ENCODE measurements at places on chromosomes 6 and 20. TPM values are rescaled to one million over a fixed set of nuclear protein-coding genes. Genes with fewer than 3 reads are reported as not detected.

- DNase-seq = peak; percentile 10
Measured at GRCh38 chr20:24488800-24489175, 19.4 kb downstream of the SYNDIG1 start.

DNA sequence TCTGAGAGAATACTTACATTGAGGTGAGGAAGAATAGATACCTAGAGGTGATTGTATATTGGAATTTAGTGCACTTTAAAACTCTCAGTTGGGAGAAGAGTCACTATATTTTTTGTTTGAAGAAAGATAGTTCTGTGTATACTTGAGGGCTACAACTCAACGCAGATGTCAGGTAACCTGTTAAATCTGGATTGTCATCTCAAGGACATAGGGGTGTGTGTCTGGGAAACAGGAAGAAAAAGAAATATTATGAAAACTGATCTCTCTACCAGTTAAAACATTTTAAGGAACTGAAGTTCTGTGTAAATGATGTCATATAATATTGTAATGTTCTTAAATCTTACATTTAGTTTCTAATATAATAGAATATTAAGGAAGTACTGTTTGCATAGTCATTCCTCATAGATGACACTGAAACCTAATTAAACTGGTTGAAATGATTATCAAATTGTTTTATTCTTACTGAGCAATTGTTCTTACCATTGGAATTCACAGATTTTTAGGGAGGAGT, 86.2 kb downstream of the SMAP1 start:
- no peak for DNase-seq

Gene MAN1A1
- 1.9 TPM for total RNA-seq

Gene SIRPG
- not detected for total RNA-seq

GRCh38 chr20:3420211-3420707, 12.8 kb upstream of the DNAAF9 start:
- no peak for DNase-seq

GRCh38 chr20:17568972-17569521, 828 bp upstream of the DSTN start:
- peak; percentile 77 for DNase-seq

Gene TASP1
- total RNA-seq = 8.8 TPM

DNA sequence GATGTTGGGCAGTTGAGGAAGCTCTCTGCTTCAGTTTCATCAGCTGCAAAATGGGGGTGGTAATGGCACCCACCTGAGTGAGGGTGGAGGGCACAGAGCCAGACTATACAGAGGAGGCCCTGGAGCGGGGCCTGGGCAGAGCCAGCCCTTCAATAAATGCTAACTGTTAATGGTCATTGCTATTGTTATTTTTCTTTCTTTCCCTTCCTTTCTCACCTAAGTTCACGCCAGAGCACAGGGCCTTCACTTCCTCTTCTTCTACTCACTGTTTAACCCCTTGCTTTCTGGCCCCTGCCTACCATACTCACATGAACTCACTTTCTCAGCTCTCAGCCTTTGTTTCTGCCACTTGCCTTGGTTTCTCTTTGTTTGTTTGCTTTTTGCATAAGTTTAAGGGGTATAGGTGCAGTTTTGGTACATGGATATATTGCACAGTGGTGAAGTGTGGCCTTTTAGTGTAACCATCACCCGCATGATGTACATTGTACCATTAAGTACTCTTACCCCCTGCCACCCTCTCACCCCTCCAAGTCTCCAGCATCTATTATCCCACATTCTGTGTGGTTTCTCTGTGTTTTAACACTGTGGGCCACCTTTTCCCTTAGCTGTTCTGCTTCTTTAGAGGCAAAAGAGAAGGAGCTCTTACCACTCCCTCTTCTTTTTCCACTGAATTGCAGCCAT, 7.5 kb upstream of the RREB1 start:
- DNase-seq = no peak

Gene OLIG3
- total RNA-seq = 0.22 TPM

GRCh38 chr20:63536997-63537524, at the start of gene PTK6:
Gene PTK6, minus strand, starts transcription at chr20:63537376. Its CDS starts 62 bp downstream, at chr20:63537314.
- no peak for DNase-seq

Gene SFTA2
- not detected for total RNA-seq

Gene MGME1
- 47.7 TPM for total RNA-seq

Gene ESR1
- not detected for total RNA-seq

- DNase-seq = no peak
Measured at GRCh38 chr20:47127999-47128398, 228.5 kb downstream of the ZMYND8 start.

GRCh38 chr6:33861722-33862121, 57.9 kb upstream of the MLN start:
- DNase-seq = no peak

- no peak for DNase-seq
Measured at GRCh38 chr6:161056451-161056850, 64.9 kb downstream of the MAP3K4 start.

GRCh38 chr6:168292826-168293225, 26.8 kb downstream of the DACT2 start:
- DNase-seq = no peak

Gene GTSF1L
- total RNA-seq = not detected

- DNase-seq = no peak
Measured at GRCh38 chr6:492816-493414, 101.4 kb downstream of the IRF4 start.

Gene MMP24
- total RNA-seq = 23.0 TPM

DNA sequence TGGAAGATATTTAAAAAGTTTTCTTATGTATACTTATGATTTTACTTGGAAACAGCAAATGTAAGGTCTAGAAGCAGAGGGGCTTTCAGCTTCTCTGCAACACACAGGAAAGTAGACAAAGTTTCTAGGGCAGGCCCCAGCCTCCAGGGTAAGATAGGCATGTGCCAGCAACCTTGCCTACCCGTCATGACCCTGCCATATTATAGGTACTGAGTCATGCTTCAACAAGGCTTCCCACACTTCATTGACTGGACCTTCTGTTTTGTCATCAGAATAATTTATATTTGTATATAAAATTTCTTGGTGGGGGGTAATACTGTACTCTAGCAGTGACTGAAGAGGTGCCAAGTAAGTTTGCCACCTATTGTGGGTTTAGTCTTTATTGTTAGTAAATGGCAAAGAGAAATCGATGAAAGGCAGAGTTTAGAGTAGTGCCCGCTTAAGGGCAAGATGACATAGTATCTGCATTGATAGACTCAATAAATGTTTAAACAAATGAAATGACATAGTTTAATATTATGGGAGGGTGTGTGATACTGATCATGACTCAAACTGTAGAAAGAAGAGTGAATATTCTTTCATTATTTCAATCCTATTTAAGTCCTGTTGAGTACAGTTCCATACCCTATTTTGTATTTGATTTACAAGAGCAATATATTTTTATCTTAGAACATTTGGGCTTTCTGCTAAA, 95.6 kb downstream of the JARID2 start:
- no peak for DNase-seq

DNA sequence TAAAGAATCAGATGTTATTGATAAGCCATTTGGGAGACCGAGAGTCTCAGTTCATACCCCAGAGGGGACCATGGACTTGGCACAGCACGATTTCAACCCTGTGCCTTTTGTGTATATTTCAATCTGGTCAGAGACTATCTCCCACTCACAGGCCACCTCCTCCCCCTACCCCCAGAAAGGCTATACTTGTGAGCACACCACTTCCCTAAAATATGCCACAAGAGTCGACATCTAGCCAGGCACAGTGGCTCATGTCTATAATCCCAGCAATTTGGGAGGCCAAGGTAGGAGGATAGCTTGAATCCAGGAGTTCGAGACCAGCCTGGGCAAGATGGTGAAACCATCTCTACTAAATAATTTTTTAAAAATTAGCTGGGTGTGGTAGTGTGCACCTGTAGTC, 13.6 kb upstream of the TCF15 start:
- DNase-seq = no peak

GRCh38 chr20:62788607-62789006, 7.7 kb upstream of the MRGBP start:
- no peak for DNase-seq

GRCh38 chr20:33773412-33774089, 37.6 kb upstream of the CHMP4B start:
- no peak for DNase-seq

DNA sequence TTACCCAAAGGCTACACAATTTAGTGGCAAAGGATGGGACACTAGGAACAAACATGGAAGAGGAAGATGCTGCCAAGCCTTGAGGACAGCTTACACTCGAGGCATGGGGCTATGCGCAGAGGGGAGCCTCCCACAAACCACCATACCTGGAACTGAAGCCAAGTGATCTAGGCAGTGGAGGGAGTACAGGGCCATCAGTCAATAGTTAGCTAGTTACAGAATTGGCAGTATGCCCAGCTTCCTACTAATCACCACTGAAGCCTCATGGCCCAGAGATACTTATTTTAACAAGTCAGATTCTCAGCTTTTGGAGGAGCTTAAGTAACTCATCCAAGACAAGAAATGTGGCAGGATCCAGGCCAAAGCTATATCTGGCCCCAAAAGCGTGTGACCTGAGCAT, 226.6 kb upstream of the MOCS1 start:
- no peak for DNase-seq

Gene KIF6
- 0.88 TPM for total RNA-seq

DNA sequence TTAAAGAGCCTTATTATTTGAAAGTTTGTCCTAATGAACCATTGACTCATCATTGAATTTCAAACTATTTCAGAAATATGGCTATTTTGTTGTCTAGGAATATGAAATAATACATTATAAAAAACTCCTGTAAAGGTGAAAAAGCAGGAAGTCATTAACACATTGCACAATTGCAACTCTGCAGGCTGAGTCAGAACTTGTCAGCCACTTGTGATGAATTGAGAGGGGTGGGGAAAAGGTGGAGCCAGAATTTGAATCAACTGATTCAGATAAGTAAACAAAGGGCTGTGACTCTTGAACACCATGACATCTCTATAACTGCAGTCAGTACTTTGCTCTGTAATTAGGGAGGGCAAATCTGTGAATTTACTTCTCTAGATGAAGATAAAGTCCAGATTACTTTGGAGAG, 6.0 kb downstream of the C6orf141 start:
- DNase-seq = no peak

GRCh38 chr20:63262836-63263235, 8.6 kb upstream of the NKAIN4 start:
- DNase-seq = no peak

DNA sequence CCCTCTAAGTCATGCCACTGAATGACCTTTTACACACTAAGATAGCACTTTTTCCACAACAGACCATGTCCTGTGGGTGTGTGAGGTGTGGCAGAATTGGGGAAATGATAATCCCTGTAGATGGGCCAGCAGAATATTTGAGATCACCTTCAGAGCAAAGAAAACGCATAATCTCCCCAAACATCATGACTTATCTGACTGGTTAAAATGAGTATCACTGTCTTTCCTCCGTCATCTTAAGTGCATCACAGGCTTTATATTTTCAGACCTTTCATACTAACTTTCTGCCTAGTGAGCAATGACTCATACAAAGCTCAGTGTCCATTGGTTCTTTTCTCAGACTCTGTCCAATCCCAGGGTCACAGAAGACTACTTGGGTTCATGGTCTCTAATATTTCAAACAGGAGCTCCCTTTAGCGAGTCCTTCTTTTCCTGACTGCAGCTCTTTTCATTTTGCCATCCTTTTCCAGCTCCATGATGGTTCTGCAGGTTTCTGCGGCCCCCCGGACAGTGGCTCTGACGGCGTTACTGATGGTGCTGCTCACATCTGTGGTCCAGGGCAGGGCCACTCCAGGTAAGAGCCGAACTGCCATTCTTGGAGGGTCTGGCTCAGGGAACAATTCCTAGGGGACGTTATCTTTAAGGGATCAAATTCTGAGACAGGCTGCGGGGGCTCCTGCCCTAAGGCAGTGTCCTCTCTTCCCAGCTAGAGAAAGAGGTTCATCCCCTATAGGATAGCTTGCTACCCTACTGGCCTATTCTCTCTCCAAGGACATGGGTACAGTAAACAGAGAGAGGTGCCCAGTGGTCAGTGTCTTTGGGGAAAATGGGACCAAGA, at the start of gene HLA-DPB1:
HLA-DPB1 (plus strand) TSS at position 423 of the 838 bp plus-strand sequence; CDS start at position 475, 52 bp downstream.
- DNase-seq = no peak

DNA sequence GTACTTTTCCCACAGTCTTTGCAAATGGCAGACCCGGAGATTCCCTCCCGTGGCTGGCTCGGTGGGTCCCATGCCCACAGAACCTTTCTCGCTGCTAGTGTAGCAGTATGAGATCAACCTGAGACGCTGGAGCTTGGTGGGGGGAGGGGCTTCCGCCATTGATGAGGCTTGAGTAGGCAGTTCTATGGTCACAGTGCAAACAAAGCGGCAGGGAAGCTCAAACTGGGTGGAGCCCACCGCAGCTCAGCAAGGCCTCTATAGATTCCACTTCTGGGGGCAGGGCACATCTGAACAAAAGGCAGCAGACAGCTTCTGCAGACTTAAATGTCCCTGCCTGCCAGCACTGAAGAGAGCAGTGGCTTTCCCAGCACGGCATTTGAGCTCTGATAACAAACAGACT, 186.0 kb upstream of the KCNK16 start:
- DNase-seq = peak; percentile 36

DNA sequence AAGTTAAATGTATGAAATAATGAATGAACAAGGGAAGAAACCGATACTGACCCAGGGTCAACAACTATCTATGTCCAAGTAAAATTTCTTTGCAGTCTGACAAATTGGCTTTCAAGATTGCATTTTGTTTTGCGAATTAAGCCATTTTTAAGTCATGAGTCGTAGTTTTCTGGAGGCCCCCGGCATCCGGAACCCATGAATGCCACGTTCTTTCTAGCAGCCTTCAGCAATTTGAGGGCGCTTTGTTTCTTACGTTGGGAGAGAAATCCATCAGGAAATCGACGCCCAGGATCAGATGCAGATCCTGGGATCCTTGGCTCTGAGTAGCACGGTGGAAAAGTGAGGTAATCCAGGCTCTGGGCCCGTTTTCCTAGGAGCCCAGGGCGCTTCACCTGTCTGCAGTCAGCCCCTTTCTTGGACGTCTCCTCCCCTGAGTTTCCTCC, 309 bp upstream of the ABRACL start:
- peak; percentile 89 for DNase-seq

Gene CTSZ
- 35.7 TPM for total RNA-seq

DNA sequence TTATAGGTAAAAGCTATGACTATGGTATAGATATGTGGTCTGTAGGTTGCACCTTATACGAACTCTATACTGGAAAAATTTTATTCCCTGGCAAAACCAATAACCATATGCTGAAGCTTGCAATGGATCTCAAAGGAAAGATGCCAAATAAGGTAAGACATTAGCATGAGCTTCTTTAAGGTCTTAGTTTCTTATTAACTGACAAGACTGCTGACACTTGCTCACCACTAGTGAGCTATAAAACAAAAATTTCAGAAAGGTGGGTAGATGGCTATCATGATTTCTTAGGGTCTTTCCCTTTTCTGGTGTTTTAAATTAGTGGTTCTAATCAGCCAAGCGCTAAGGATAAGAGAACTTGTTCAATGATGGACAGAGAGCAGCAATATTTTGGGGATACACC, 21.9 kb downstream of the FAM217A start:
- no peak for DNase-seq

Gene EPPIN
- total RNA-seq = not detected

GRCh38 chr6:44471271-44471981, 83.9 kb downstream of the CDC5L start:
- no peak for DNase-seq

Gene ARFGEF3
- total RNA-seq = 12.5 TPM
